ENCODE measurements at places on chromosomes 3 and 15.

GRCh38 chr15:56425976-56426375 lies 39.0 kb downstream of the MNS1 start:
- DNase-seq, result no peak

GRCh38 chr15:100648951-100649350 lies 46.6 kb downstream of the ASB7 start:
- DNase-seq, result no peak

- DNase-seq, result no peak
Observed at GRCh38 chr3:54349231-54349652, 226.9 kb downstream of the CACNA2D3 start.

- no peak for DNase-seq
Observed at GRCh38 chr3:74661672-74662071, 47.2 kb upstream of the CNTN3 start.

DNA sequence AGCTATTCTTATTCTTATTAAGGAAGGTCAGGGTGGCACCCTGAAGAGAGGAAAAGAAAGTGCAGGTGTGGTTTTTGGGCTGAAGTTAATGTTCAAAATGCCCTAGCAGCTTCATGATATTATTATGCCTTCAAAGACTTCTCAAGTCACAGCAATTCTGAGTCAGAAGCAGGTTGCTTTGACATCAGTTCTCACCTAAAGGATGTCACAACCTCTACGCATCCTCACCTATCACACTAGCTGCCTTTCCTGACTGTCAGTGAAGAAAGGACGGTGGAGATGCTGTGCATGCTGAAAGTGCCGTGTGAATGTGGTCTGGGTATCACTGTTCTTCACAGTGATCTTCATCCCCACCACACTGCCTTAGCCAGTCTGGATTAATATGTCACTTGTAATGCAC lies 49.6 kb downstream of the NPTN start:
- no peak for DNase-seq

GRCh38 chr3:45003859-45004258 lies 22.2 kb upstream of the CLEC3B start:
- DNase-seq, result no peak

GRCh38 chr15:64267331-64267973 lies 88.5 kb downstream of the CSNK1G1 start:
- no peak for DNase-seq

DNA sequence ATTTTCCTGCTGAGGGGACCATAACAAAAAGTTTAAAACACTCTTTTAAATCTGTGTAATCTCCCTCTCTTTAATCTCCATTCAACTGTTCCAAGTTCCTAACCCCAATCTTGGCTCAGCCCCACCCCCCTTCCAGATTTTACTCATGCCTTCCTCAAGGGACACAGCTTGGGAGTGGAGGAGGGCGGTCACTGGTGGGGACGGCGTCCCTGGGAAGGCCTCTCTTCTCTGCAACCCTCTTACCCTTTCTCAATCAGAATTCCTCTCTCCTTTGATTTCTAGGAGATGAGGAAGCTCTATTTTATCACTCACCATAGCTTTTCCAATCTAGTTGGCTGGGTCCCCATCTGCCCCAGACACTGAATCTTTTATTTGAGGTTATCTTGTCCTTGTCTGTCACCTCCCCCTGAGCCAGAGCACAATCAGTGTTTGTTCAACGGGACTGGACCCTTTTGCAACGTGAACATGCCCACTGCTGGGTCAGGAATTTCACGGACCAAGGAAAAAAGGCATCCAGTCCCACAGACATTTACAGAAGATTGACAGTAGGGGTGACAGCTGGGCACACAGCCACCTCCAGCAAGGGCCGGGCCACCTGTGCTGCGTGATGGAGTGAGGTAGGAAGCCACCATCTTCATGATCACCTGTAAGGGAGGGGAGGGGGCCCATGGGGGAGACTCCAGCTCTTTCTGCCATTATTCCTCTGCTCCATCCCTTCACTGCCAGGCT lies 84.0 kb upstream of the HERC1 start:
- no peak for DNase-seq

- no peak for DNase-seq
Observed at GRCh38 chr3:12454816-12455121, 29.5 kb upstream of the TSEN2 start.

- no peak for DNase-seq
Observed at GRCh38 chr3:50303013-50303815, at the start of gene HYAL1. Gene HYAL1, minus strand, starts transcription at chr3:50303574. Its CDS starts 618 bp downstream, at chr3:50302956.

Measured in activated CD4-positive, alpha-beta T cell treated with anti-CD3 and anti-CD28 coated beads, Interleukin-2, amount 50 U/mL, for 4 hours (primary cell).